Stimulated activated CD4-positive, alpha-beta T cell treated with anti-CD3 and anti-CD28 coated beads, Interleukin-4, amount 100 ng/mL, for 48 hours (primary cell): ENCODE measurements at places on chromosomes 1 and 21.

DNA sequence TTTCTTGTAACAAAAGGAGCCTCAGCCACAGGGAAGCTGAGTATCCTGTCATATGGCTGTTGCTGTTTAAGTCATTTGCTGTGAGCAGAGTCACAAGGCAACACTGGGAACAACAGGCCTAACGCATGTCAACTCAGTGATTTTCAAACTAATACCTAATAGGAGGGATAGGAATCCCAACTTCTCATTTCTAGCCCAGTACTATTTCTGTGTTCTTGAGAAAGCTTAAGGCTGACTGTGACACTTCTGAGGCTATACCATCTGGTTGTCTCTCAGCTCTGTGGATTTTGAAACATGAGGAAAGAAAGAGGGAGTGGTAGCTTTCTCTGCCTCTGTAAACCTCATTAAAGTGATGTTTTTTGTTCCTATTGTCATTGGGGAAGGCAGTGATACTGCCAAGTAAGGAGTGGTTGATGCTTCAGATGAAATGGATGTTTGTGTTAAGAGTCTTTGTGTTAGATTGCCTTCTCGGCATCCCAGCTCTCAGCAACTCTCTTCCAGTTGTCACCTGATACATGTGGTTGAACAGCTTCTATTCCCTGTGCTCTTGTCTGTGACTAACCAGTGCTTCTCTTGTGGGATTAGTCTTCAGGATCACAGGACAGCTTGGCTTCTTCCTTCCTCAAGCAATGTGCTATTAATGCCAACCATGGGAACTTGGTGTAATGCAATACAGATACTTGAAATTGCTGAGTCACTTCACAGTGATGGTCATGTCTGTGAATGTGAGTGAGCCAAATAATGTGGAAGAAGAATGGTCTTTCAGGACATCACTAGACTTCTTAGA, 166.8 kb upstream of the IVNS1ABP start:
- no peak for DNase-seq

DNA sequence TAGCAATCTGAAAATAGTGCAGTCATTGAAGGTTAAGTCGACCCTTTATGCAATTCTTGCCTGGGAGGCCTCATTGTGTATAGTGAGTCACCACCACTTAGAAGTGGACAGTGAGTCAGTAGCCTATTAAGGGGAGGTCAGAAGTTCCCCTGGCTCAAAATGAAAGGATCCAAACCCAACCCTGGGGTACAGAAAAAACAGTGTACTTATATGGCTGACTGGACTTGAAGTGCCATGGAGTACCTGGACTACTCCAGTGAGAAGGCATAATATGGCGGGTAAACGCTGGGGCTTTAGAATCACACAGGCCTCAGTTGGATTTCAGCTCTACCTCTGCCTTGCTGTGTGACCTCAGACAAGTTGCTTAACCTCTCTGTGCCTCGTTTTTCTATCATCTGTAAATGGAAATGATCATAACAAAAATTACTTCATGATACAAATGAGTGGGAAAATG, 2.2 kb upstream of the BCL9 start:
- no peak for DNase-seq

DNA sequence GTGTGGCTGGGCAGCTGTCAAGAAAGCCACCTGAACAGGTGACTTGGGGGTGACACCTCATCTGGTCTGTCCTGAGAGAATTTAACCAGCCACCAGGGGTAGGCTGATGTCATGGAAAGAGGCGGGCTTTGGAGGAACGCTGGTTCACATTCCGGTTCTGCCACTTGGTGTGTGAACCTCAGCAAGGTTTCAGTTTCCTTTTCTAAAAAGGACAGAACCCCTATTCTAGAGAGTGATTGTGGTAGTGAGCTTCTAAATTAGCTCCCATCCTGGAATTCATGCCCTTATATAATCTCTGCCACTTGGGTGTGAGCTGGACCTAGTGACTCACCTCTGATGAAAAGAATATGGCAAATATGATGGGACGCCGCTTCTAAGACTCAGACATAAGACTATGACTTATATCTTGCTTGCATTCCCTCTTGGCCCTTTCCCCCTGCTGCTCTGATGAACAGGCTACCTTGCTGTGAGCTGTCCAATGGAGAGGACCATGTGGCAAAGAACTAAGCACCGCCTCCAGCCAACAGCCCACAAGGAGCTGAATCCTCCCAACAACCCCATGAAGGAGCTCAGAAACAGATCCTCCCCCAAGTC, 332.1 kb downstream of the RRAGC start:
- peak; percentile 48 for DNase-seq

DNA sequence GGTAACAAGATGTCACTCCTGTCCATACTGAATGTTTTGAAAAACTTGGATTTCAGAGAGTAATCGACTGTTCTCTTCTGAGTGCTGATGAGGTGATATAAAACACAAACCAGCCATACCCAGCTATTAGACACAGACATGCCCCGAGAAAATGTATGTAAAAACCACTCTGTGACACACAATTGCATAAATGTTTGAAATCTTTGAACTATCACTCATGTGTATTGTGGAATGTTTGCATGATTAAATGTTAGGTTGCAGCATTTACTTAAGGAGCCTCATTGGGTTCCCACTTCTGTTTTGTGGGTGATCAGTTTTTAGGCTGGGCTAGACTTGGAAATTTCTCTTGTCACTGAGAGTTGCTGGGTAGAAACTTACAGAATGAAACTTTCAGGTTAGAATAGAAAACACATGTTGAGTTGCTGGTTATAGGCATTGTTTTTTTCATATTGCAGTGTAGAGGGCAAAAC, 270.4 kb upstream of the B3GALT2 start:
- no peak for DNase-seq

- no peak for DNase-seq
These were observed 564.1 kb upstream of the PLXNA2 start for GRCh38 chr1:208808301-208808700.

DNA sequence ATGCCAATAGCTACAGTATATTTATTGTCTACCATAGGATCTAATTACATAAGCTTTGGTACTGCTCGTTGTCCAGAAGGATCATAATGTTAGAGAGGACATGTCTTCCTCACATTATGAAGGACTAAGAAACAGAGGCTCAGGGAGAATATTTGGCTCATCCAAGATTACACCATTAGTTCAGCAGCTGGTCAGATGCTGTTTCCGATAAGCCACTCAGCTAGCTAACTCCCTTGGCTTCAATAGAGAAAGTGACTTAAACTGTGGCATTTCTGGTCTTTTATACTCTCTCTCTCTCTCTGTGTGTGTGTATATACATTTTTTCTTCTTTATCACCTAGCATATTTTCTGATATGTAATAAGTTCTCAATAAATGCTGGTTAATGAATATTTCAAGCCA, 70.4 kb downstream of the DDR2 start:
- DNase-seq = no peak

DNA sequence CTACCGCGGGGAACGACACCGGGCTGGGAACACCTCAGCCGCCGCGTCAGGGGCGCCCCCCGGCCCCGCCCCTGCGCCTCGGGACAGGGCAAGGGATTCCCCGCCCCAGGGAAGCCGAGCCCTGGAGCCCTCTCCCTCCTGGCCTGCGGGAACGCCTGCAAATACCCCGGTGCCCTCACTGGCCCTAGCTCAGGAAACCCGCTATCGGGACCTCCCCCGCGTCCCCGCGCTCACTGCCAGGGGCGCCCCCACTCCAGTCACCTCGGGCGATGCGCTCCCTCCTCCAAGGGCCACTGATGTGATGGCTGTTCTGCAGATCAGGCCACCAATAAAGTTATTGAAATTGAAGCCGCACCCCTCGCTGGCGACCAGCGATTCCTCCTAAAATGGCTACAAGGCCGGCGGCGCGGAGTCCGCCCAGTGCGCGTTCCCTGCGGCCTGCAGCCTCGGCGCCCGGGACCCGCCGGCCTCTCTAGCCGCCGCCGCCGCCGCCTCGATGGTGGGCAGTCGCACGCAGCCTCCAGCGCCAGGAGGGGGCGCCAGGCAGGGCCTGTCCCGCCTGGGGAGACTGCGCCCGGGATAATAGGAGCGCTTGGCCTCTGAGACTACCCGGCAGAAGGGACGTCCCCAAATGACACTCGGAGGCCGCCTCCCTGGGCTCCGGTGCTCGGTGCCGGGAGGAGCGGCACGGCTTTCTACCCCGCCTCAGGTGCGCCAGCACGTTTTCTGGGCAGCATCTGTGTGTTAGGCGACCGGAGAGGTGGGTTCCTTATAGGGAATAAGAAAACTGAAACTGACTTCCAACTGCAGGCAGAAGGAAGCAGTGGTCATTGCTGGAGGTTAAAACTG, at the start of gene PRKAB2:
Gene PRKAB2 (minus strand): TSS at position 303 of the 849 bp plus-strand sequence. CDS start 326 bp downstream, outside the sequence.
- DNase-seq = peak; percentile 90

DNA sequence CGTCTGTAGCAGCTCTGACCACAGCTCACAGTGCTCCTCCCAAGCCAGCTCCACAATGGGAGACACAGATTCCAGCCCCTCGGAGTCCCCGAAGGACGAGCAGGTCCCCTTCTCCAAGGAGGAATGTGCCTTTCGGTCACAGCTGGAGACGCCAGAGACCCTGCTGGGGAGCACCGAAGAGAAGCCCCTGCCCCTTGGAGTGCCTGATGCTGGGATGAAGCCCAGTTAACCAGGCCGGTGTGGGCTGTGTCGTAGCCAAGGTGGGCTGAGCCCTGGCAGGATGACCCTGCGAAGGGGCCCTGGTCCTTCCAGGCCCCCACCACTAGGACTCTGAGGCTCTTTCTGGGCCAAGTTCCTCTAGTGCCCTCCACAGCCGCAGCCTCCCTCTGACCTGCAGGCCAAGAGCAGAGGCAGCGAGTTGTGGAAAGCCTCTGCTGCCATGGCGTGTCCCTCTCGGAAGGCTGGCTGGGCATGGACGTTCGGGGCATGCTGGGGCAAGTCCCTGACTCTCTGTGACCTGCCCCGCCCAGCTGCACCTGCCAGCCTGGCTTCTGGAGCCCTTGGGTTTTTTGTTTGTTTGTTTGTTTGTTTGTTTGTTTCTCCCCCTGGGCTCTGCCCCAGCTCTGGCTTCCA, 22.9 kb upstream of the VPS13D start:
- DNase-seq = no peak

DNA sequence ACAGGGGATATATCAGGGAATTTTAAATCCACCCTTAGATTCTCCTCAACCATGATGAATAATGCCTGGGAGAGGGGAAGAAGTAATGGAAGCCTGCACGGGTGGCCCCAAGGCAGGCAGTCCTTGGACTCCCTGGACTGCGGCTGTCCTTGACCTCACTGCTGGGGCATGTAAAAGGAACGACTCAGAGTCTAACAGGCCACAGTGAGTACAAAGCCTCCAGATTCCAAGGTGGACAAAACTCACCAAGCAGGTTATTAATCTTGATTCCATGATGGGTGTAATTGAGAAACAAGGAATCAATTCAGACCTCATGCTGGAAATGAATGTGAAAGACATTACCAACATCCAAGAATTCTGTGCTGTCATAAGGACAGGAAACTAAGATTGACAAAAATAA, 13.0 kb upstream of the ARHGAP29 start:
- DNase-seq = no peak

DNA sequence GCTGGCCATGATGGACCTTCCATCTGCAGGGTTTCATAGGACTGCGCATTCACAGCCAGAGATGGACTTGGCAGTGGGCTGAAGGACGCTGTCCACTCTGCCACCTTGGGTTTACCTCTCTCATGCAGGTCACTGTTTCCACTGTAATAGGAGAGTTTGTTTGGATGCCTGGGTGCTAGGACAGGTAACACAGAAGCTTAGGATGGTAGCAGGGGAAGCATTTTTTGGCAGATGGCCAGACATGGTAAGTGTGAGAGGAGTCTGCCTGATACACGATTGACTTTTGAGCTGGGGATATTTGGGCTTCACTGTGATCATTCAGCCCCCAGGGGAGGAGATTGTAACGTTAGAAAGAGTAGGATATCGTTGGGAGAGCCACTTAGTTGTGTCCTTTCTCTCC, 11.8 kb downstream of the PSEN2 start:
- DNase-seq = no peak

GRCh38 chr1:109484519-109484975, 842 bp downstream of the ATXN7L2 start:
- DNase-seq = no peak

- DNase-seq = no peak
These were observed 11.4 kb downstream of the SLC45A3 start for GRCh38 chr1:205668951-205669340.

GRCh38 chr1:109799445-109799844, 35.7 kb upstream of the EPS8L3 start:
- DNase-seq = no peak

DNA sequence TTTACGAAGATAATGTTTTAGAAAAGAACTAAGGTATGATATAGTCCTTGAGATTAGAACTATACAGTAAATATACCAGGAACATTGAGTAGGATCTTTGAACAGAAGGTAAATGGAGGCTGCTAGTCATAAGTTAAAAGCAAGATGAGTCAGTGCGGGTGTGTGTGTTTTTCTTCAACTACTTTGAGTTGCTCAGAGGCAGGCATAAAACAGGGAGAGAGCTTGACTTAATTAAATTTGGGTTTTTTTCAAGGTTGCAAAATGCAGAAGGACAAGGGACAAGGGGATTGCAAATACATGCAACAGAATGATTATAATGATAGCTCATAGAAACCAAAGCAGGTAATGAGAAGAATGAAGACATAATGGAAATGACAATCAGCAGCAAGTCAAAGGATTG, 815.1 kb downstream of the NCAM2 start:
- DNase-seq = no peak

DNA sequence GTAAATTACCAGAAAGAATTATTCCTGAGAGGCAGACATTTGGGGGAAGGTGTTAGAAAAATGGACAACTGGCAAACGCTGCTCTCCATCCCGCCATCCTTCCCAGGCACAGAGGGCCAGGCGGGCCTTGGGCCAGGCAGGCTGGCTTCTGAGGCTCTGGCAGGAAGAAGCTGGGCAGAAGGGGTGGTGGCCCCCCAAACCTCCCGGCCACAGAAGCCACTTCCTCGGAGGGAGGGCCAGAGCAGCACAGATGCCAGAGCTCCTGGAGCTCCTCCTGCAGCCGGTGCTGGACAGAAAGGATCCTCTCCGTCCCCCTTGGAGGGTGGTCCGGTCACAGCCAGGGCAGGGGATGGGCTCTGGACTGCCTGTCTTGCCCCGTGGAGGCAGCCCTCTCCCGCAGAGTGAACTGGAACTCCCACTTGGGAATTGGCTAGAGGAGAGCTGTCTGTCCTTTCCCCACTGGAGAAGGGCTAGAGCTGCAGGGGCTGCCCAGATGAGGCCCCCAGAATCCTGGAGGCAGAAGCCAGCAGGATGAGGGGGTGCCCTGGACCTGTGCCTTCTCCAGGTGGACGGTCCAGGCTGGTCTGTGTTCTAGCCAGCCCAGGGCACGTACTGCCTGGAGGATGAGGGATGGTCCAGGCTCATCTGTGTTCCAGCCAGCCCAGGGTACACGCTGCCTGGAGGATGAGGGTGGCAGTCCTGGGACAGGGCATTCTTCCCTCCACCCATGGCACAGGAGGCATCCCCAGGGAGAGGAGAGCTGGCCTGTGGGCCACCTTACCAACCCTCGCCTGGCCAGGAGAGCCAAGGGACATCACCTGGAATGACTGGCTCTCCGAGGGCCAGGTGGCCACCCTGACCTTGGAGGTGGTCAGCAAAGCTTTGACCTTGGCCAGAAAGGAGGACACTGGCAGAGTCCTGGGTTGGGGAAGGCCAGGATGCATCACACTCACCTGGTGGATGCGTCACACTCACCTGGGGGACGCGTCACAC, 47.4 kb upstream of the ACTRT2 start:
- DNase-seq = no peak

GRCh38 chr1:31576201-31576669, at the start of gene TINAGL1:
Gene TINAGL1, plus strand, starts transcription at chr1:31576515. Its CDS starts 634 bp downstream, at chr1:31577149.
- no peak for DNase-seq
